ENCODE measurements at places on chromosomes 5 and 9. TPM values are rescaled to one million over a fixed set of nuclear protein-coding genes. Genes with fewer than 3 reads are reported as not detected.

Gene ADAMTS6
- 86.4 TPM for total RNA-seq

Gene IL9
- not detected for total RNA-seq

Gene PCDHGA3
- total RNA-seq, result 0.15 TPM

Gene TOPORS
- total RNA-seq, result 43.2 TPM

Gene G3BP1
- 233 TPM for total RNA-seq

Data from epithelial cell of umbilical artery (primary cell).